HT-29 (cell line): ENCODE measurements at places on chromosomes 3 and 15.

GRCh38 chr3:194885766-194886165 is 200.1 kb downstream of the FAM43A start:
- DNase-seq: no peak

GRCh38 chr3:182575941-182576340 is 217.4 kb upstream of the ATP11B start:
- DNase-seq: no peak

DNA sequence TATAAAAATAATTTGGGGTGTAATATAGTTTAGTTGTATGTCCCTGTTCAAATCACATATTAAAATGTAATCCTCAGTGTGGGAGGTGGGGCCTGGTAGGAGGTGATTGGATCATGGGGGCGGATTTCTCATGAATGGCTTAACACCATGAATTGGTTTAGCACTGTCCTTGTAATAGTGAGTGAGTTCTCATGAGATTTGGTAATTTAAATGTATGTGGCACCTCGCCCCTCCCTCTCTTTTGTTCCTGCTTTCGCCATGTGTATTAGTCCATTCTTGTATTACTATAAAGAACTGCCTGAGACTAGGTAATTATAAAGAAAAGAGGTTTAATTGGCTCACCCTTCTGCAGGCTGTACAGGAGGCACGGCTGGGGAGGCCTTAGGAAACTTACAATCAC is 83.9 kb downstream of the ANXA2 start:
- DNase-seq: no peak

DNA sequence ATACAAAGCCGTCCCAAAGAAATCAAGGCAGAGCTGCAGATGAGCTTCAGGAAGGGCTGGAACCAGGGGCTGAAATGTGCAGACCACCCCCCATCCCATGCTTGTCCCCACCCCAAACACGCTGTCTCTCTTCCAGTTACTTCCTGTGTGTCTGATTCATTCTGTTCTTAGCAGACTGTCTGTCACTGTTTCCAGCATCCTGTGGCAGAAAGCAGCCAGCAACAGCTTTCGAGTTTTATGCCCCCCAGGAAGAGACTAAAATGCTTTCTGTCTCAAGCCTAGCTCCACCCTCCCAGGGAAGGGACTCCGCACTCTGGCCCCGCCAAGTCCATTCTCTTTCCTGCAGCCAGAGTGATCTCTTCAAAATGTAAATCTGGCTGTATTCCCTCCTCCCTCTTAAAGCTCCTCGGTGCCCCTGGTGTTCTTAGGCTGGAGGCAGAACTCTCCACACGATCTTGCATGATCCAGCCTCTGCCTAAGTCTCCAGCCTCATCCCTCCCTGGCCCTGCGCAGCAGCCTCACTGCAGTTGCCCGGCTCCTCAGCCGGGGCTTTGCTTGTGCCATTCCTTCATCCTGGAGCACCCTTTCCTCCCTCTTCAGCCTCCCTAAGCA is 41.5 kb downstream of the HRH1 start:
- DNase-seq: no peak

GRCh38 chr15:60297047-60297446 is 100.7 kb downstream of the ANXA2 start:
- DNase-seq: no peak

DNA sequence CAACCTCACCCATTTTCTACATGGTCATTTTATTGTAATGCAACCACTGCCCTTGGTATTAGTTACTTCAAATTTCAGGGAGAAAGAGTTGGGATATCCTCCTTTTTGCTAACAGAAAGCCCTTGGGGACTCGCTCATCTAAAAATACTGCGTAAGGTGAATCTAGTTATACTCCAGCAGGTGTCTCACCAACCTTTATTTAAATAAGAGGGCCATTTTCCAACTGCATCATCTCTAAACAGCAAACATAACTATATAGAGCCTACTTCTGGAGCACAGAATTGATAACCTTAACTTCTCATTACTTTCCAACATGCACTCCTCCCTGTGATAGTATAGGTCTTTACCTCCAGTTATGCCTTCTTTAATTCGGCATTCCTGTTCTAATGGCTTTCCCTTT is 77.5 kb downstream of the TBL1XR1 start:
- DNase-seq: no peak

- no peak for DNase-seq
Observed at GRCh38 chr3:180987344-180987743, 2.2 kb downstream of the DNAJC19 start.

- DNase-seq: no peak
Observed at GRCh38 chr3:170553788-170554757, 31.8 kb downstream of the SLC7A14 start.

DNA sequence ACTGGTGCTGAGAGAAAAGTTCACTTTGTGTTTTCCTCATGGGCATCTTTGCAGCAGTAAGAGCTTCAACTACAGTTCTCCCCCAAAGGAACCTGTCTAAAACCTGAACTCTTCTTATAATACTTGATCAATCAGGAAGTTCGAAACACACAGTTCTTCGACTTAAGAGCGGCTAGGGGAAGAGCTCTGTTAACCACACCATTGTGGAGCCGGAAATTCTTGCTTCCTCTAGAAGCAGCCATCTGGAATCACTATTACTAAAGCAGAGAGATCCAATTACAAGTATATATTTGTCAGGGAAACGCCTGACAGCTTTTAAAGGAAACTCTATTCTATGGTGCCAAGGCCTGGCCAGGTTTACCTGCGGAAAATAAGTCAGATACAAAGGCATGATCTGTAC is 337.3 kb upstream of the CBLB start:
- no peak for DNase-seq

- DNase-seq: no peak
Observed at GRCh38 chr3:26237036-26237682, 385.4 kb upstream of the LRRC3B start.

- no peak for DNase-seq
Observed at GRCh38 chr15:97706059-97706458, 254.4 kb upstream of the ARRDC4 start.

DNA sequence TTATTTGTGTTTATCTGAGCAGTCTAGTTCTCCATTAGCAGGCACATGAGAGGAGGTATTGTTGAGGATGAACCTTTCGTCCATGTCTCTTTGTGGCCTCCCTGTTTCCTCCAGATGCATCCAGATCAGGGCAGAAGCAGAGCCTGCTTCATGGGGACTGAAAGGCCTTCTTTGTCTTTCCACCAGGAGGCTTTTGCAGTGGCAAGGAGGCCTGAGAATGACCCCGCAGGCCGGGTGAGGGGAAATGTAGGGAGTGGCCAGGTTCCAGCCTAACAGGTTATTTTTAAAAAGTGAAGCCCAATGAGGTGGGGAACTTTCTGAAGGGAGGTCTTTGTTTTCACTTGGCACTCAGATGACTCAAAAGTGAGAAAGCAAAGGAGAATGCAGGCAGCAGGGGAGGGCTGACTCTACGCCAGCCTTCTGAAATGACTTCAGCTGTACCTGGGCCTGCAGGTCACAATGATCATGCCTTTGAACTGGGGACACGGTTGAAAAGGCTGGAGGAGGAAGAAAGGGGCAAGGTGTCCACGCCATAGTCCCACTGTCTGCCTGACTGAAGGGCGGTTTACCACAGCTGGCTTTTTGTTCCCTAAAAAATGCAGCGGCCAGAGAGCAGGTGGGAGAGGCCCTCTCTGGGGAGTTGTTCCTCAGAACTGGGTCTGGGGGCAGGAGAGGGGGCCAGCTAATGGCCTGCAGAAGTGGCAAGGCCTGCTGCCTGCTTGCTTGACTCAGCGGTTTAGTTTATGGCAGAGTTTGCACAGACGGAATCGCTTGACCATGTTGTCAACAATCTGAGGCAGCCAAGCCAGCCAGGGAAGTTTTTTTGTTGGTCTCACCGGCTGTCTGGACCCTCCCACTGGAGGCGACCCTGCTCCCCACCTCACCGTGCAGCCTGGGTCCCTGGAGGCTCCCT is 28.7 kb downstream of the CMTM7 start:
- DNase-seq: peak; percentile 87

DNA sequence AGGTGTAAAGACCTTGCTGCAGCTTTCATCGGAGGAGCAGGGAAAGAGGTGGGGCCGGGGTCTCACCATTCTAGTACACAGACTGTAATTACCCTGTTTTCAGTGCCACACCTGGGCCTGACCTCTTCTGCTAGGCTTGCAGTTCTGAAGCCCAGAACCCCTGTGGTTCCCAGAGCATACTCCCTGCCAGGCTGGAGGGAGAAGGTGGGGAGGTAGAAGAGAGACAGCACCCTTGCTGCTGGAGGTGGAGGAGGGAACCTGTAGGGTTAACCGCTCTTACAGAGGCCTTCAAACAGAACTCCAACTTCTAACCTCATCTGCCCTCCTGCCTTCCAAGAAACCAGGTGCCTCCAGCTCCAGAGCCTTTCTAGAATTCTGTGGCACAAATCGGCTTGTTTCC is 27.0 kb downstream of the PCOLCE2 start:
- DNase-seq: no peak

DNA sequence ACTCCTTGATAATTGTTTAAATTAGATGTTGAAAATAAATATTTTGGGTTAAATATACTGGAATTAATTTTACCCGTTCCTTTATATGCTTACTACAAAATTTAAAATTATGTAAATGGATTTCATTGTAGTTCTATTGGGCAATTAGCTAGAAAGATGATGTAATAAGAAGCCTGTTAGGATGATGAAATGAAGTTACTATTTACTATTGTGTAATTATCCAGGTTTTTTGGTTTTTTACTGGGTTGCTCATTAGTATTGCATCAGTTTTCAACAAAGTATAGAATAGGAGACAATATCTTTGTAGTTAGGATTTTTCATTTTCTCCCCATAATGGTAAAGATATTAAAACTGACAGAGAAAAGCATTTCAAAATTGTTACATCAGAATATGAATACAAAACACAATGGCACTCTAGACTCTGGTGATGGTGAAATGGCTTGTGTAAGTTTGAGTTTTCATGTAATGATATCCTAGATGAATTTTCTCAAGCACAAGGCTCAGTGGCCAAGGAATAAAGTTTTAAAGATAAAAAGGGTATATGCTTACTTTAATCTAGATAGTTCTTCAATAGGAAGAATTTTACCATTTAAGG is 222.0 kb downstream of the P3H2 start:
- no peak for DNase-seq

DNA sequence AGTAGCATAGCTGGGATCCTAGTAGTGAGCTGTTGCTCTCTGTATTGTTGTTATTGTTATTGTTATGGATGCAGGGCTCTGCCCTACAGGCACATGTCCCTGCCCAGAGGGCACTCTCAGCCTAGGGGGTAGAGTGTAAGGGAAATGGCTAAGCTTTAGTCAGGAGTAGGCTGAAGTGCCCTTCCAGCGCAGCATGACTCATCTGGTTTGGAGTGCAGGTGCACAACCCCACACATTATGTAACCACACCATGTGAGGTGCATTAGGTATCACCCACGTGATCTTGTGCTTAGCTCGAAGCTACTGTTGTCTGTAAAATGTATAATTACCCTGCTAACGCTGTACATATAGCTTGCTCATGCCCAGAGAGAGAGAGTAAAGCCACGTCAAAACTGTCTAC is 48.3 kb upstream of the TIPARP start:
- peak; percentile 38 for DNase-seq

DNA sequence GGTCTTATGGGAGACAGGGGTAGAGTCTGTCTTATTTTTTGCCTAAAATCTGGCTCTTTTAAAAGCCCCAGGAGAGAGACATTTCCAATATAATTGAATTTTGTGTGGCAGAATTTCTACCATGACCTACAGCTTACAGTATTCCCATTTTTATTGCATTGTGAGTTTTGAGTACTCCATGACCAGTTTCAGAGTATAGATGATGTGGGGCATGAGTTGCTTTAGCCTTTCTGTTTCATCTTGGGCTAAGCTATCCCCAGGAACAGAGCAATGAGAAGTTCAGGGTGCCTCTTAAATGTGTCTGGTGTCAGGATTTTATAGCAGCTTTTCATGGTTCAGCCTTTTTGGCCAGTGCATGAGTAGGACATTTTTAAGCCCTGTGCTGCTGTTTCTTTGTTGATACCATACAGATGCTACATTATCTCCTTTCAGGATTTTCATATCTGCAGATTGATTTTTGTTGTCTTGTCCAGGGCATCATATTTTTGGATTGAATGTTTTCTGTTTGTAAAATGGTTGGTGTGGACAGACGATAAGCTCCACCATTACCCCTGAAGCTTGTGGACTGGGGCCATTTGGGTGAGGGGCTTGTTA is 3.5 kb downstream of the ABHD2 start:
- DNase-seq: peak; percentile 67

- no peak for DNase-seq
Observed at GRCh38 chr15:30023798-30024295, 58.9 kb upstream of the GOLGA8J start.

GRCh38 chr3:188404701-188405100 is 250.7 kb downstream of the LPP start:
- no peak for DNase-seq

GRCh38 chr3:66497288-66497984 is 3.4 kb downstream of the LRIG1 start:
- no peak for DNase-seq

DNA sequence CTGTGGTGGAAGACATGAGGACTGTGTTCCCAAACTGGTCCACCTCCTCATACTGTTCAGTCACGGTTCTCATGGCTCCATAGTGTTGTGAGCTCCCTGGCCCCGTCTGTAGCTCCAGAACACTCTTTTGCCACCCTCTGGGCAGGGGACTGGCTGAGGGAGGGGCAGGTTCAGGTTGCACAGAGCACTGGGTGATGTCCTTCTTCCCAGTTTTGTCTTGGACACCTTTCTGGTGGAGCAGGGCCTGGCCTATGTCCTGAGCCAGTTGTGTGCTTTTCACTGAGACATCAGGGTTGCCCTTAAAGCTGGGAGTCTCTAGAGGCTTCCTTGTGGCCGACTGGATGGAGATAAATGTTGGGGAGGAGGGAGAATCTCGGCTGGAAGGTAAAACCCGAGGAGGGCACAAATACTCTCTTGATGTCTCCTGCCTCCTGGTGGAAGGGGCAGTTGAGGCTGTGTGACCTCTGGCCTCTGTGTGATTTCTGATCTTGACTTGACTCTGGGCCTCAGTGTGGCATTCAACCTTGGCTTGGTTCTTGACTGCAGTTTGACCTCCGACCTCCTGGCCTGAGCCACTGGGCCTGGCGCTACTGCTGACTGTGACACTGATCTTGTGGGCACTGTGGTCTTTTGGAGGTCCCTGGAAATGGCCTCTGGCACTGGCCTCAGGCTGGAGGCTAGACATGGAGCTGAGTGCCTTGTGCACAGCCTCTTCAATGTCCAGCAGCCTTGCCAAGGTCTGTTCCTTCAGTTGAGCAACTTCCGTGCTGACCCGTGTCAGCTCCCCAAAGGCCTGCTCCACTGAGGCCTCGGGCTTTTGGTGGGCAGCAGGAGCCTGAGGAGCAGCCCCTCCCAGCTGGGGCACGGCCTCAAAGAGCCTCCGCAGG is 8.1 kb downstream of the XIRP1 start:
- no peak for DNase-seq

GRCh38 chr15:99371180-99372103 is 120.2 kb downstream of the LRRC28 start:
- DNase-seq: no peak

- DNase-seq: no peak
Observed at GRCh38 chr3:11552289-11553264, 91.1 kb downstream of the VGLL4 start.

- DNase-seq: peak; percentile 1
Observed at GRCh38 chr3:68017069-68017468, 362.7 kb upstream of the SUCLG2 start.

DNA sequence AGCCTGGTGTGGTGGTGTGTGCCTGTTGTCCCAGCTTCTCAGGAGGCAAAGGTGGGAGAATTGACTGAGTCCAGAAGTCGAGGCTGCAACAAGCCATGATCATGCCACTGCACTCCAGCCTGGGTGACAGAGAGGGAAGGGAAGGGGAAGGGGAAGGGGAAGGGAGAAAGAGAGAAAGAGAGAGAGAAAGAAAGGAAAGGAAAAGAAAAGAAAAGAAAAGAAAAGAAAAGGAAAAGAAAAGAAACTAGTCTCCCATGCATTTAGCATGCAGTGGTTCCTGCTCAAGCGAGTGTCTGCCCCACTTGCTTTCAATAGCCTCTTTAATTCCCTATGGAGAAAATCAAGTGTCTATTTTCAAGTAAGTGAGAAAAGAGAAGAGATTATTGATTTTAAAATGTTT is 20.6 kb upstream of the CAPN7 start:
- no peak for DNase-seq
